ENCODE measurements at places on chromosomes 2 and 18. TPM values are rescaled to one million over a fixed set of nuclear protein-coding genes. Genes with fewer than 3 reads are reported as not detected.

- DNase-seq = no peak
These were observed 69.0 kb upstream of the ASAP2 start for GRCh38 chr2:9137379-9138150.

- DNase-seq = no peak
These were observed 30.5 kb downstream of the B3GNT7 start for GRCh38 chr2:231425811-231426703.

DNA sequence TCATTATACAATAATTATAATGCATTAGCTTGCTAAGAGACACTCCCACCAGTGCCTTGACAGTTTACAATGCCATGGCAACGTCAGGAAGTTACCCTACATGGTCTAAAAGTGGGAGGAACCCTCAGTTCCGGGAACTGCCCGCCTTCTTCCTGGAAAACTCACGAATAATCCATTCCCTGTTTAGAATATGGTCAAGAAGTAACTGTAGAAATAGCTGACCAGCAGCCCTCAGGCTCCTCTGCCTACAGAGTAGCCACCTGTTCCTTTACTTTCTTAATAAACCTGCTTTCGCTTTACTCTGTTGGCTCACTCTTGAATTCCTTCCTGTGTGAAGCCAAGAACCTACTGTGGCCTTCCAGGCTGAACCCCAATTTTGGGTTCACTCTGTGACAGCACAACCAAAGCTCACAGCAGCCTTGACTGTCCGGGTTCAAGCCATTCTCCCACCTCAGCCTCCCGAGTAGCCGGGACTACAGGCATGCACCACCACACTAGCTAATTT lies 20.0 kb upstream of the PTPN2 start:
- no peak for DNase-seq

DNA sequence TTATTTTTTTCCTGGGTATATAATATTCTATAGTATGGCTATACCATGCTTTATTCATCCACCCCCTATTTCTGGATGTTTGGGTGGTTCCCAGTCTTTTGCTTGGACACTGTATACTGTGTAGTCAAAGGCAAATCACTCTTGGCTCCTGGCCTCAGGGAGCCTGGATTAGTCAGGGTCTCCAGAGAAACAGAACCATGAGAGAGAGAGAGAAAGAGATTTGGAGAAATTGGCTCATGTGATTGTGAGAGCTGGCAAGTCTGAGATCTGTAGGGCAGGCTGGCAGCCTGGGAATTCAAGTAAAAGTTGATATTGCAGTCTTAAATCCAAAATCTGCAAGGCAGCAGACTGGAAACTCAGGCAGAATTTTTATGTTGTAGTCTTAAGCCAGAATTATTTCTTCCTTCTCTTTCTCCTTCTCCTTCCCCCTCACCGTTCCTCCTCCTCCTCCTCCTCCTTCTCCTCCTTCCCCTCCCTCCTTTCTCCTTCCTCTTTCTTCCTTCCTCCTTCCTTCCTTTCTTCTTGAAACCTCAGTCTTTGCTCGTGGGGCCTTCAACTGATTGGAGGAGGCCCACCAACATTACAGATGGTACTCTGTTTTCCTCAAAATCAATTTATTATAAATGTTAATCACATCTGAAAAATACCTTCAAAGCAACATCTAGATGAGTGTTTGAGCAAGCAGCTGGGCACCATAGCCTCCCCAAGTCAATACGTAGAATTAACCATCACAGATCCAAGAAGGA lies 33.0 kb downstream of the CTIF start:
- no peak for DNase-seq

- no peak for DNase-seq
These were observed 67.2 kb upstream of the ACYP2 start for GRCh38 chr2:54048117-54048785.

- DNase-seq = no peak
These were observed 52.5 kb upstream of the FAM136A start for GRCh38 chr2:70354264-70354949.

GRCh38 chr2:16461672-16462071 lies 204.0 kb downstream of the CYRIA start:
- DNase-seq = no peak

- no peak for DNase-seq
These were observed 1.4 kb downstream of the B3GNT2 start for GRCh38 chr2:62197011-62197924.

- DNase-seq = no peak
These were observed 22.8 kb upstream of the DAW1 start for GRCh38 chr2:227848586-227848985.

- no peak for DNase-seq
These were observed 814.1 kb upstream of the NRXN1 start for GRCh38 chr2:51846018-51846417.

DNA sequence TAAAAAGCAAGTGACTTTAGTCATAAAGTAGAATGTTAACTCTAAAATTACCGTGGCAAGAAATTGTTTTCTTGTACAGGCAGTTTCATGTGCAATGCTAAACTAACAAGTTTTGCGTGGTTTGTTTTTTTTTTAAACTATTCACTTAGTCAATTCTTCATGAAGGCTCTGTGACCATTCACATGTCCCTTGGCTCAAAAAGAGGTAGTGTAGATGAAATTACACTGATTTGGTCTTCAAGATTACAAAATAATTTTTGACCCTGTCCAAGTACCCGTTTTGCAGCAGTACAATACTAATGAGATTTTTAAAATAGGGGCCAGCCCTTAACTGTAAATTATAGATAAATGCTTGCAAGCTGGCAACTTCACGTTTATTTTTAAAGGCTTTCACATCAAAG lies 1.3 kb downstream of the TMEM131 start:
- no peak for DNase-seq

GRCh38 chr18:44954257-44954656 lies 273.6 kb downstream of the SETBP1 start:
- no peak for DNase-seq

DNA sequence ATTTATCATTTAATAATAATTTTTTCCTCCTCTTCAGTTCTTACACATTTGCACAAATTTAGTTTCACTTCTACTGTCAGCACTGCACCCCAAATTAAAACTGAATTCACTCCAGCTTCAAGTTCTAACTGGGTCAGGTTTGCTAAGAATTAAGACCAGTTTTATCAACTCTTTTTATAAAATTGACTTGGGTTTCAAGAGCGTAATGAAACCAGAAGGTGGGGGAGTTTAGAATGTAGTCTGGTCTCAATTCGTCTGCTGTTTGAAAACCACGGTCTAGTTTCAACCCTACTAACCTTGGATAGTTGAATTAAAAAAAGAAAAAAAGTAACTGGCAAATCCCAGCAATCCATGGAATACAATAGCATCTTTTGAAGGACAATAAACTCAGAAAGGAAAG lies 14.3 kb upstream of the CTLA4 start:
- no peak for DNase-seq

GRCh38 chr18:45802814-45803492 lies 22.5 kb upstream of the SIGLEC15 start:
- no peak for DNase-seq

GRCh38 chr2:68911709-68912108 lies 40.5 kb upstream of the BMP10 start:
- DNase-seq = no peak

DNA sequence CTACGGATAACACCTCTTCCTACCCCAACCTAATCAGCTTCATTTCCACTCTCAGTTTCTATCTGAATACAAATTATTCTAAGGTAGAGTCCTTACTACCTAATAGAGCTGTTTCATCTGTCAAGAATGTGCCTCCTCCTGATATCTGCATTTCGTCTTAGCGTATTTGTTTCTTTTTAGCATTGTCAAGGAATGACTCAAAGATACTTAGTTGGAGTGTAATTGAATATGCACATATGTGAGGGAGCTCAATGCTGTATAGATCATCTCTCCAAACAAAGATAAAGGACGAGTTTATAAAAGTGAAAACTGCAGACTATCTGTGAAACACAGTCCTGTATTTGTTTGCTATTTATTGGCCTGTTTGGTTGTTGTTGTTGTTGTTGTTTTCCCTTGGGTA lies 2059.4 kb upstream of the CELF4 start:
- DNase-seq = no peak

GRCh38 chr2:177728920-177729319 lies 336.3 kb downstream of the AGPS start:
- no peak for DNase-seq

DNA sequence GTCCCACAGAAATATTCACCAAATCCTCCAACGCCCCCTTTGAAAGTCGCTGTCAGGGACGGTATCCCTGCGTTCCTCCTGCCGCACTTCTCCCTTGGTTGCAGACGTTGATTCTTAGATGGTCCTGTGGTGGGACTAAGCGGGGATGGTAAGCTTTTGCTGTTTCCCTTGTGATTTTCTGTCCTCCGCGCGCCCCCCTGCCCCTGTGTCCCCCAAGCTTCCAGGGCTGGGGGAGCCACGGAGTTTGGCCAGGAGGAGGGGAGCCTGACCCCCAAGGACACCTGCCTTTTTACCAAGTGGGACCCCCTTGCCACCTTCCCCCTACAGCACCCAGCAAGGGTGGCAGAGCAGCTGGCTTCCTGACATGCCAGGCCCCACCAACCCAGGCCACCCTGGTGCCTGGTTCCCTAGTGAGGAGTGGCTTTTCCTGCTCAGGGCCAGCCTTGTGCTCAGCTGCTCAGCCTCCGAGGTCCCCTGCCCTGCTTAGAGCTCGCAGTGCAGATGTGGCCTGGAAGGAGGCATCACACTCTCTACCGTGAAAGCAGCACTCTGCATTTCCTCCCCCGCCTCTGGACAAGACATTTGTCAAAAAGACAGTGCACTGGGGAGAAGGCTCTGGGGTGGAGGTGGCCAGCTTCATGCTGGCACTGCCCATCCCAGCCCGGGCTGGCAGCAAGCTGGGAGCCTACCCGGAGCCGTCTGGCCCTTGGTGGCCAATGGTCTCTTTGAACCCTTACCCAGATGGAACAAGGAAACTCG lies 49.4 kb downstream of the TWIST2 start:
- DNase-seq = no peak

- no peak for DNase-seq
These were observed 751.2 kb upstream of the NRXN1 start for GRCh38 chr2:51782921-51783765.

DNA sequence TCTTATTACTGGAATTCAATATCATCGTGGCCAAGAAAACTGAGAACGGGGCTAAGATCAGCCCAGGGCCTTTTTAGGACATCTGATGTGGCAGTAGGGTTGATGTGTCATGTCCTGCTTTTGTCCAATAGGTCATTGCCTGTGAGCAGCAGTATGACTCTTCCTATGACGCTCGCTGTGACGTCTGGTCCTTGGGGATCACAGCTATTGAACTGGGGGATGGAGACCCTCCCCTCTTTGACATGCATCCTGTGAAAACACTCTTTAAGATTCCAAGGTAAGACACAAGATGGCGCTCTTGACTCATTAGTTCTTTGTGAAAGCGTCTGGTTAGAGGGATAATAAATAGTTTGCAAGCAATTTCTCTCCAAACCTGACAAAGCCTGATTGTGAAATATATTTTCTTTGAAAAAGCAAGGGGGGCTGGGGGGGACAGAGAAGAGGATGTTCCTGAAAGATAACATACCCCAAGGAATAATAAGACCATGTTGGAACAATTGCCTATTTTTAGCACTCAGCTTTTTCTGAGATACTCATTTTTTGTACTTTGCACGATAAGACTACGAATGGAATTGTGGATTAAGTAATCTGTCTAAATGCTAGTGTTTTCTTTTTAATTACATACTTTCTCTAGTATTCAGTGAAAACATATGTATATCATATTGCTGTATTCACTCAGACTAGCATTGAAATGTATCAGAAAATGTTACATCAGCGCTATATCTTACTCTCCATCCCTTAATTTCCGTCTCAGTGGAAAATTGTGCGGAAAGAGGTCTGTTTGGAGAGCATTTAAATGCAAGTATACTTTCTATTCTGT lies 58.1 kb downstream of the MYO3B start:
- no peak for DNase-seq

GRCh38 chr2:237205561-237205971 lies 119.9 kb downstream of the COPS8 start:
- no peak for DNase-seq

DNA sequence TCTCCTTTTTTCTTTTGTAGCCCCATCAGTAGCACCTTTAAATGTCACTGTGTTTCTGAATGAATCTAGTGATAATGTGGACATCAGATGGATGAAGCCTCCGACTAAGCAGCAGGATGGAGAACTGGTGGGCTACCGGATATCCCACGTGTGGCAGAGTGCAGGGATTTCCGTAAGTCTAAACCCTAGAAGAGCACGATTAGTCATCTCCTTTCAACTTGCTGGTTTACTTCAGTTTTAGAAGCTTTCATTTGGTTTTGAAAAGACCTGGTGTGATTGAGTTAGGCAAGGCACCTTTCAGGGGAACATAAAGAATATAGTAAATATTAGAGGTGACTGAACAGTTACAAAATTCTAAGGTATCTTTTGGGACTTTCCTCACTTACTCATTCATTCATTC lies 72.2 kb upstream of the TMEM87B start:
- DNase-seq = no peak

GRCh38 chr2:148557844-148558436 lies 86.6 kb upstream of the EPC2 start:
- DNase-seq = no peak

DNA sequence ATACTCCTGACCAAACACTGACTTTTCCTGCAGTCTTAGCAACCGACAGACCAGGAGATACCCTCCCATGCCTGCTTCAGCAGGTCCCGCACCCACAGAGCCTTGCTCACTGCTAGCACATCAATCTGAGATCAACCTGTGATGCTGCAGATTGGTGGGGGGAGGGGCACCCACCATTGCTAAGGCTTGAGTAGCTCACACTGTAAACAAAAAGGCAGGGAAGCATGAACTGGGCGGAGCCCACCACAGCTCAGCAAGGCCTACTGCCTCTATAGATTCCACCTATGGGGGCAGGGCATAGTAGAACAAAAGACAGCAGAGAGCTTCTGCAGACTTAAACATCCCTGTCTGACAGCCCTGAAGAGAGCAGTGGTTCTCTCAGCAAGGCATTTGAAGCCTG lies 109.7 kb downstream of the SP100 start:
- no peak for DNase-seq

GRCh38 chr2:86445436-86445835 lies 4.3 kb downstream of the KDM3A start:
- no peak for DNase-seq

LIMS2 gene
- 13.0 TPM for total RNA-seq

POTEI gene
- 7.0 TPM for total RNA-seq

TTR gene
- not detected for total RNA-seq

UGT1A3 gene
- not detected for total RNA-seq

SERPINB3 gene
- total RNA-seq = not detected

GYPC gene
- 39.7 TPM for total RNA-seq

SLC40A1 gene
- total RNA-seq = 156 TPM

AMER3 gene
- total RNA-seq = not detected

RNU2-63P gene
- 13.0 TPM for total RNA-seq

CYBRD1 gene
- total RNA-seq = 47.7 TPM

LRRC30 gene
- total RNA-seq = not detected

XDH gene
- total RNA-seq = 3.9 TPM

NR4A2 gene
- 2.1 TPM for total RNA-seq
